Stimulated activated CD4-positive, alpha-beta T cell treated with anti-CD3 and anti-CD28 coated beads, Interleukin-15, amount 100 ng/mL, for 1 hour (primary cell): ENCODE measurements at places on chromosomes 6 and 20.

DNA sequence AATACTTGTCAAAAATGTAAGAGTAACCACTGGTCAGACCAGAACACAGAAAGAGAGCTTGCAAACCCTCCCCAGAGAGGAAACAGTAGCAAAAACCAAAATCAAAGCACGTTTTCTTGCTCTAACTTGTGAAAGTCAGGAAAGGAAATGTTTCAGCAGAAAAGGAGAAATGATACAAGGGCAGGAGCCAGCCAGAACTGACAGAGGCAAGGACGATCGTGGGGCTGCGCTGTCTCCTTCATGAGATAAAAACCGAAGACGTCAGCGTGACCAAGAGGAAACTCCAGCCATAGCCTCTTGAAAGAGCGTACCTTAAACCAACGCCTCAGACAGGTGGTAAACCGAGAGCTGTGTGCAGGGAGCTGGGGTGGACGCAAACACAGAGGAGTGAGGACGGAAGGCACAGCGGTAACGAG is 27.5 kb downstream of the LAMA5 start:
- no peak for DNase-seq

GRCh38 chr20:51946586-51946985 is 144.3 kb upstream of the SALL4 start:
- DNase-seq: no peak

DNA sequence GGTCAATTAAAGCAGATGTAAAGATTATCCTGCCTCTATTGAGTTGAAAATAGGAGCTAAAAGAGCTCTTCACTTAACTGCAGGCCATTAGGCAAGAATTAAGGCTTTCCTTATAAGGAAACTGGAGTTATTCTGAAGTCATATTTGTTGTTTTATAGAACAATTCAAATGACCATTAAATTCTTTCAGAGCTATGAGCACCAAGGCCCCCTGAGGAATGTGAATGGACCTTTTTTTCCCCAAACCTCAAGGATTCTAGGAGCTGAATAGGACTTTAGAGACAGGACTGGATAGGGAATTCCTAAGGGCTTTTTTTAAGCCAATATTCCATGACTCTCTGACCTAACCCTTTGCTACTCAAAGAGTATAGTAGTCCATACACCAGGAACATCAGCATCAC is 565.7 kb upstream of the BTBD3 start:
- DNase-seq: no peak

DNA sequence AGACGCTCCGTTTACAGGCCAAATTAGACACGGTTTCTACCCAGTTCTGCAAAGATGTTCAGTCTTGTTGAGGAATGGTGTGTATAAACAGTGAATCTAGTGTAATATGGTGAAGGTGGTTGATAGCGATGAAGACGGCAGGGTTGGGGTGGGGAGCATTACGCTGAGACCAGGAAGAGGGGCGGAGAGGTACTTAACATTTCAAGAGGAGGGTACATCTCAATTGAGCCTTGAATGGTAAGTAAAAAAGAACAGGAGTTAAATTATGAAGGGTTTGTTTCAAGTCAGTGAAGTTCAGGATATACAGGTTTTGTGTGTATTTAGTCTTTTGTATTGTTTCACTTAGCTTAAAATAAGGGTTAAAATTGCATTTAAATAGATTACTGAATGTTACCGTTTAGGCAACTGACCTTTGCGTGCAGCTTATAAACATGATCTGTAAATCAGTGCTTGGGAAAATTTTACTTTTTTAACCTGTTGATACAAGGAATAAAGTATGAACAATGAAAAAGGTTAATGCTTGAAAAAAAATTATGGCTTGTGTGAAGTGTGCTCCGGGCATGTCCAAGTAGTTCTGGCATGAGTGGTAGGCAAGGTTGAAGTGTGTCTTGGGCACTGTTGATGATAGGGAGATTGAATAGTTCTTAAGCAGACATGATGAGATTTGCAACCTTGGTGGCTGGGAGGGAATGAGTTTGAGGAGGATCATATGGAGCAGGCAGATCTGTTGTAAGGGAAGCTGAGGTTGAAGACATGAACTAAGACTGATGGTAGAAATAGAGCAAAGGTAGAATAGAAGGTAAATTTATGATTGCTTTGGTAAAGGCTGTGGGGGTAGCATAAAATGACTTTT is 842 bp downstream of the POLR1C start:
- no peak for DNase-seq

GRCh38 chr20:41983159-41983558 is 365.0 kb upstream of the CHD6 start:
- no peak for DNase-seq
